ENCODE measurements at places on chromosomes 6 and 20.

DNA sequence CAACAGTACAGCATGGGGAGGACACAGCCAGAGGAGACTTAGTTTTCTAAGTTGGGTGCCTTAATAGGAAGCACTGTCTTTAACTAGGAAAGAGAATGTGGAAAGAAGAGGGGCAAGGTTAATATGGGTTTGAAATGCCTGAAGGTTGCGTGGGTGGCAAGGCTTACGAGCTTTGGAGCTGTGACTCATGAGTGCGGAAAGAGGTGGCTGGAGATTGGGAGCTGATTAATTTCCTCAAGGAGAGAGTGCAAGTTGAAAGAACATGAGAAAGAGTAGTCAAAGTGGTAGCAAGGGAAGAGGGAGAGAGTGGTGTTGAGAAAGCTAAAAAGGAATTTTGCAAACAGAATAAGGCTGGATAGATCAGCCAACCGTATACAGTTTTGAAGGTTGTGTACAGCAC is 315.1 kb upstream of the PRND start:
- DNase-seq: no peak

- no peak for DNase-seq
Observed at GRCh38 chr6:4607793-4608192, 168.4 kb upstream of the CDYL start.

DNA sequence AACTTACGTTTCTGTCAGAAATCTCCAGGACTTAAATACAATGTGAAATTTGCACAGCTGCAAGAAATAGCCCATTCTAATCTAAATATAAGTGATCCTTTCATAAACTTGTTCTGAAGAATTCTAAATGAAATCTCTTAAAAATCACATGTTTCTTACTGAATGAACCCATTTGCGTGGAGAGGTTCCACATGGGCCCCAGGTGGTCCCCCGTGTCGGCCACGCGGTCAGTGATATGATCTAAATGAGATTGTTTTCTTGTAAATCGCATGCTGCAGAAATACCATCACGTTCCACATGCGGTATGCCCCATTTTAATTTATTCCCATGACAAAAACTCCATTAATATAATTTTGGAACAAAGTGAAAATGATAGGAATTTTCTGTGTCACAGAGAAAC is 818.9 kb upstream of the SLC35B3 start:
- no peak for DNase-seq

- DNase-seq: no peak
Observed at GRCh38 chr6:134491477-134491876, 173.6 kb upstream of the SGK1 start.

- DNase-seq: no peak
Observed at GRCh38 chr20:7609251-7609650, 331.0 kb downstream of the HAO1 start.

DNA sequence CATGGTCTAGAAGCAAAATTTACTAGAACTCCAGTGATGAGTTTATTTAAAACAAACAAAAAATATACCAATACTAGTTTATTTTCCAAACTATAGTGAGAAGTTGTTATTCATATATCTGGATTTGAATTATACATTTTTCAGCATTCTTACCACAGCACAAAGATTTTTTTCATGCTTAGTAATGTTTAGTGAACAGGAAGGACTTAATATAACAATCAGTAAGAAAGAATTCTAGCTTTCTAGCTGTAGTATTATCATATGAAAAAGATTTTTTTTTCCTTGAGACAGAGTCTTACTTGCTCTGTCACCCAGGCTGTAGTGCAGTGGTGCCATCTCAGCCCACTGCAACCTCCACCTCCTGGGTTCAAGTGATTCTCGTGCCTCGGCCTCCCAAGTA is 13.8 kb downstream of the MARCKS start:
- DNase-seq: no peak

DNA sequence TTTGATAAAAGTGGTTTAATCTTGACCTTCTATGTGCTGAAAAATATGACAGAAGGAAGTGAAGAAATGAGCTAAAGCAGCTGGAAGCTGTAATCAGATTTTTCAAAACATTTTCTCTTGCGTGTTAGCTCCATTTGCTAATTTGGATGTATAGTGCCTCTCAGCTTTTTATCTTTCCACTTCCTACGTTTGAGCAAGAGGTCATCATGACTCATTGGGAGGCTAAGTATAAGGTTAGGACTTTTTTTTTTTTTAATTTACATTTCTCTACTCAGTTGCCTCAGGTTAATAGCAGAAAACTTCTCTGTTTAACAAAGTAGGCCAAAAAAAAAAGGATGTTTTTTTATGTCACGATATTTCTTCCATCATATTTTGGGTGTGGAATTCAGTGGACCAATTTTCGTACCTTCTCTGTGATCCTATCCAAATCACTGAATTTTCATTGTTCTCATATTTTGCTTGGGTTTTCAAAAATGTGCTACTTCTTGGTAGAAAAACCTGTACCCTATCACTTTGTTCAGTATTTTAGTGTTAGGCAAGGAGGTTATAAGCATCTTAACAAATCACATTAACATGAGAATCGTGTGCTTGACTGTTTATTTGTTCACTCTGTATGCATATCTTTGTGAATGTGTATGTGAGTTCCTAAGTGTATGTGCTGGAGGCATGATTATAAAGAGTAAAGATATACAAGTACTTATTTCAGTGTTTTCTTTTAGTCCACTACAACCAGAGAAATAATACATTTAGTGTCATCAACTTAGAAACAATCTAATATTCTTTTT is 1028.3 kb upstream of the EYS start:
- no peak for DNase-seq

DNA sequence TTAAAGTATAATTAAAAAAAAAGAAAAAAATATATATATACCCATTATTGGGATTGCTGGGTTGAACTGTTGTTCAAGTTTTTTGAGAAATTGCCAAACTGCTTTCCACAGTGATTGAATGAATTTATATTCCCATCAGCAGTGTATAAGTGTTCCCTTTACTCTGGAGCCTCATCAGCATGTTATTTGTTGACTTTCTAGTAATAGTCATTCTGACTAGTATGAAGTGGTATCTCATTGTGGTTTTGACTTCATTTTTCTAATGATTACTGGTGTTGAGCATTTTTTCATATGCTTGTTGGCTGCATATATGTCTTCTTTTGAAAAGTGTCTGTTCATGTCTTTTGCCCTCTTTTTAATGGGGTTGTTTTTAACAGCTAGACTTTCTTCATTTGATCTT is 1260.8 kb upstream of the GJE1 start:
- DNase-seq: no peak

DNA sequence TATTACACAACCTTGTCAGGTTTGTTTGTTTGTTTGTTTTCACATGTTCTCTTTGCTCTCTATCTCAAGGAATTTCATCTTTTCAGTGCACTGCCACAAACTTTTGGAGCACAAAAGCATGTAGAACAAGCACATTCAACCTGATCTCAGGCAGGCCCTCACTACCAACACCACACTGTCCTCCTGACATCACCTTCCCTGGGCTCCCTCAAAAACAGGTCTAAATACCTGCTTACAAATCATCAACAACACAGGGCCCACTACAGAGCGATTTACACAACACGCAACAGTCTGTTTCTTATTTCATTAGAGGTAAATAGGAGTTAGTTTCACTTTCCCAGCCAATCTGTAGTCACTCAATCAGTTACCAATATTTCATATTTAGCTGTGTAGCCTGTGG is 241.4 kb downstream of the EPHA7 start:
- no peak for DNase-seq

DNA sequence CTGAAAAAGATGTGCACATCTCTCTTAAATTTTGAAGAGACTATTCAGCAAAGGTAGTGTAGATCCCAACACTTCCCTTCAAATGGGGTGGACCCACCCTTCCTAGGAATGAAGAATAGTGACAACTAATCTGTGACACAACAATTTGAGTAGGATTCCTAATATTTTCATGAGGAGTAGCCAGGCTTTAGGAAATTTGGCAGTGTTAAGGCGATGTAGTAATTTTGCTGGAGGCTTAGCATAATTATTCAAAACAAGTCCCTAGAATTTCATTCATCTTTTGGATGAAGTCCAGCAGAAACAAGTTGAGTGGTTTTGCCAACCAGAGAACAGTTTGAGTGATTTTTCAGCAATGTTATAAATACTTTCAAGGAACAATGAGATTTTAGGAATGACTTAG is 52.4 kb downstream of the ELOVL4 start:
- DNase-seq: no peak

DNA sequence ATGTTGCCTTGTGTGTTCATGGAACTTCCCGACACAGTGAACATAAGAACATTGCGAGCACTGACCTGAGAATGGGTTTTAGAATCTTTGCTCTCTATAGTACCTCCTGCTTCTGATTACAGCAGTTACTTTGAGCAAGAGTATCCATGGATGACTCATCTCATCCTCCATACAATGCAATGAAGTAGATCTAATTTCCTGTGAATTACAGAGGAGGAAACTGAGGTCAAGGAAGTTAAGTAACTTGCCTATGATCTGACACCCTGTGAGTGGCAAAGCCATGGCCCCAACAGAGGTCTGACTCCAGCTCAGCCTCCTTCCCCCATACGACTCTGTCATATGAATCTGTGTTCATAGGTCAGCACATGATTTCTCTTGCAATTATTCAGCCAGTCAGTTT is 518.1 kb downstream of the TFAP2A start:
- no peak for DNase-seq

- DNase-seq: no peak
Observed at GRCh38 chr6:134175532-134176263, 123.3 kb upstream of the SLC2A12 start.

DNA sequence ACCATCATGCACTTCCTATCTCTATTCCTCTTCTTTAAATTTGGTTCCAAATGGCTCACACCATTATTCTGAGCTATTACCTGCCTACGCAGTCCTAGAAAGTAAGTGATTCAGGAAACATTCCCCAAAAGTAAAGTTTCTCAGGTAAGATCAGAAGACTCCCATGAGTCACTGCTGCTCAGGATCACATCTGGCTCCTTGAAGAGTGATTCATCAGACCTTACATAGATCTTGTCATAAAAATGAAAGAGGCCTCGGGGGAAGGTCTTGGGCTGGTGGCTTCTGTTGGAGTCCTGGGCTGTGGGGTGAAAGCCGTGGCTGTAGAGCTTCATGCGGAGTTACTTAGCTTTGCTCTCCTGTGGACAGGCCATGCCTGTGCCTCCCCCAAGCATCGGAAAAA is 35.9 kb downstream of the PLG start:
- DNase-seq: no peak

DNA sequence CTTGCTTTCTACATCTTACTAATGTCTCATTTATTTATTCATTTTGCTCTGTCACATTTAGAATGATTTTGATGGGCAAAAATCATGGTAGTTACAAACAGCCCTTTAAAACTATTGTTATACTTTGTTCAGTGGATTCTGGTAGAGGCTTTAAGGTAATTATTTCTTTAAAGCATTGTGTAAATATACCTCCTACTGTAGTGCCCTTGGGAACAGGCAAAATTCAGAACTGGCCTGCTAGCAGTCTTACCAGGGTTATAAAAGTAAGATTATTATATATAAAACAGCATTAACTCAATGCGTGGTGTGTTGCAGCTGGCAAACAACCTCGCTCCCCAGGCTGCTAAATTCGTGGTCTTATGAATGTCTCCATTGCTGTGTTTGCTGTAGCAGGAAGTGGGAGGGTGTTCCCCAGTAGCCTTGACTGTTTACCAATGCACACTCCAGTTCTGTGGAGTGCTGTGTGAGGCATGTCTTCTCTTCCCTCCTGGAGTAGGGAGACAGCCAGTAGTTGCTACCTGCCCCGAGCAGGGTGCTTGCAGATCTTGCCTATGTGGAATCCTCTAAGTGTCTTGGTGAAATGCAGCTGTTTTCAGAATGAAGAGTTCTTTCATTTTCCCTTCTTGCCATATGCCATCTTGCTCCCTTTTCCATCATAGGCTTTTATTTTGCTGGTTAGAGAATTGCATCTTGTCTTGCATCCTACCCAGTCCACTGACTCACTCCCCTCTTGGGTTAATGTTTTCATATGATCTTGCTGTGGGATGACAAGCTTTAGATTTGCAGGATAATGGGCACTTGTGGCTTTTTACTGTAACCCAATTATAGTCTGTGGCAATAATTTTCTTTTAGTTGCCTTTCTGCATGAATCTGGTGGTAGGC is 45.3 kb downstream of the IGF2R start:
- DNase-seq: no peak

DNA sequence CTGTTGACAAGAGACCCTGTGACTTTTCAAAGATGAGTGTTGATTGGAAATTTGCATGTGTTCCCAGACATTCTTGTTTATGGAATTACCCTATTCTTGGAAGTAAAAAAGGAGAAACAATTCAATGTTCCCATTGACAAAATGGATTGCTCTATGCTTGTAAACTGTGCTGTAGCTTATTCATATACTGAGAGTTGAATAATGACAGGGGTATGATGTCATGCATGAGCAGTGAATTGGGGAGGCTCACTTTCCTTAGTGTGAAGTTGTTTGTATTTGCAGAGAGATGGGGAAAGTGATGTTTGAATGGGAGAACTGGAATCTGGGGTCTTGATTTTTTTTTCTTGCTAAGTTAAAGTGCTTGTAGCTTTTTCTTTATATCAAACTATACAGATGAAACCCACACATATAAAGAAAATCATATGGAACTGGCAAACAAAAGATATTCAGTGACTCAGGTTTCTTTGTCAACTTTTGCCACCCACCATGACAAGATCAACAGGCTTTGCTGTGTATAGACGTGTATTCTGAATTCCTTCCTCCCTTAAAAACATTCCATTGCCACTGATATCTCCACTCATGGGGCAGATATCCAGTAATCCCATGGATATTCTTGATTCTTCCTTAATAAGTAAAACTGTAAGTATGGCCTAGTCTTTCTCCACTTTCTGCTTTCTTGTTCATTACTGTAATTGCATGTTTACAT is 97.8 kb upstream of the JAG1 start:
- no peak for DNase-seq

- no peak for DNase-seq
Observed at GRCh38 chr20:10113746-10114145, 79.0 kb downstream of the ANKEF1 start.

- DNase-seq: no peak
Observed at GRCh38 chr6:19928461-19928860, 91.3 kb downstream of the ID4 start.

All from smooth muscle cell of the brain vasculature (primary cell).